ENCODE measurements at places on chromosomes 13 and 19.

GRCh38 chr13:98972627-98973026, 5.2 kb downstream of the DOCK9 start:
- no peak for DNase-seq

DNA sequence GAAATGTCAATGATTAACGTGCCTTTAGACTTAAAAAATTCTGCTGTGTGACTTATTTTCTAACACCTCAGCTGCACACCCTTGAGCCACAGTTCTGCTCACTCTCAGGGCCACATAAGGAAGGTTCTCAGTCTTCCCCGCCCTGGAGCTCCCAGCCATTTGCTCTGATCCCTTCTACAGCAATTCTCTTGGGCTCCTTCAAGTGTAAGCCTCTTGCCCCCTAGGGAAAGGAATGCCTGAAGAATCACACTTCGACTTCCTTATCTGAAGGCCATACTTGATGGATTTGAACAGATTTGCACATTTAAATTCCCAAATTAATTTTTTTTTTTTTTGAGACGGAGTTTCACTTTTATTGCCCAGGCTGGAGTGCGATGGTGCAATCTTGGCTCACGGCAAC, 44.2 kb downstream of the RASA3 start:
- no peak for DNase-seq

GRCh38 chr13:23144431-23144830, 36.3 kb upstream of the SGCG start:
- no peak for DNase-seq

GRCh38 chr19:45677351-45678230, 9.6 kb downstream of the GIPR start:
- DNase-seq, result peak; percentile 78
